ENCODE measurements at places on chromosomes 1 and 21.

- DNase-seq: no peak
Measured at GRCh38 chr1:220331318-220331717, 59.1 kb upstream of the RAB3GAP2 start.

DNA sequence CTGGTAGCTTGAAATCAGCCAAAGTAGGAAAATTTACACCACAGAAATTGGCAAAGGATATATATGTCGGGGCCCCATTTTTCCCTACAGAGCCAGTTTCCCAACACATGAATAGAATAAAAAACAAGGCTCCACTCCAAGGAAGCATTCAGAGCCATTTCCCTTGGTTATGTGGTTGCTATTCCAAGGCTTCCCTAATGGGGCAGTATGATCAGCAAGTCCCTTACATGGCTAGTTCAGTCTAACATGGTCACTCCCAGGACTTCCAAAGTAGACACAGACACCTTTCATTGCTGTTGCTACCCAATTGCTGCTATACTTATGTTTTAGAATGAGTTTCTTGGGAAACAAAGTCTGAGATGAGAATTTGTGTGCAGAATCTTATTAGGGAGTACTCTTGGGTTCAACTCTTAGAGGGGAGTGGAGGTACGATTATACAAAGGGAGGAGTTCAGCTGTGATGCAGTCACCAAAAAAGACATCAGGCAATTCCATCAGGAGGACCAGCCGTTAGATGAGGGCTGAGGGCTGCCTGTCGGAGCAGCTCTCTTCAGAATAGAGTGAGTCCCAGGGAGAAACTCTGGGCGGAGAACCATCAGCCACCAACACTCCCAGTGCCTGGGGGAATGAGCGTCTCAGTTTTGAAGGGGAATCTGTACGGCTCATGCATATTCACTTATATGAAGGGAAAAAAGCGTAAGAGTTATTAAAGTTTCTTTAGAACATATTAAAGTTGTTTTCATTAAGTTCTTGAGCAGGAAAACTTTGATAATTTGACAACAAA, 92.9 kb downstream of the C21orf91 start:
- no peak for DNase-seq

DNA sequence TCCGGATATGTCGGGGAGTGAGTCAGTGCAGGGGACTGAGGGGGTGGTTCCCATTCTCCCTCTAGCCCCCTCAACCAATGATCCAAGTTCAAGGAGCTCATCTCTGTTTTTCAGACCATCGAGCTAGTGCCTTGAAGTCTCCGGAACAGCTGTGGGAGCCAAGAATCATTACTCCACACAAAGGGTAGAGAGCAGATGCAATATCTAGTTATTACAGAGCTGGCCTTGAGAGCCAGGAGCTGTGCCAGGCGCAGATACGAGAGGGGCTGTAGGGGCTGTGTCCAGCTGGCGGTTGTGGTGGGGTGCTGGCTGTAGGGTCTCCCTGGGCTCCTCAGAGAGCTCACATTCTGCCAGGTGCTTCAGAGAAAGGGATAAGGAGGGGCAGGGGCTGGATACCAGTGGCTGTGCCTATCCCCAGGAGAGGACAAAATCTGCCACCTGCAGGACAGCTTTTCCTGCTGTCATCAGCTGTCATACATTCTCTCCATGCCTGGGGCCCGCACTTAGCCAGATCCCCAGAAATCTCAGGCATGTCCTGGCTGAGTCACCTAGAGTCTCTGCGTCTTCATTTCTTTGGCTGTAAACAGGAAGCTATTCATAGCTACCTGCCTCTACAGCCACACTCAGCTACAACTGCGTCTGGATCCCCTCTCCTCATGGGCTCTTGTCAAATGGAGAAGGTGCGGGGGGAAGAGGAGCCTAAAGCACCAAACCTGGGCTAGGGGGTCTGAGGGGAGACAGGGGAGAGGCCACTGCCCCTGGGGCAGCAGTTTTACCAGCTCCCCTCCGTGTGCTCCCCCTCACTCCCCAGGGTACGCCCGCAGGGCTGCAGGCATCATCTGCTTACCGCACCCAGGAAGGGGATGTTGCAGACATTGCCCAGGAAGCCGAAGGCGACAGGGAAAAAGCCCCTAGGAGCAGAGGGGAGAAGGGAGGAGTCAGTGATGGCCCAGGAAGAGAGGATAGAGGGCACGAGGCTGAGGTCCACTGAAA, 2.4 kb upstream of the KISS1 start:
- DNase-seq: no peak

- DNase-seq: no peak
Measured at GRCh38 chr21:44919111-44919912, 1.4 kb downstream of the ITGB2 start.

- DNase-seq: no peak
Measured at GRCh38 chr1:186736971-186737685, 56.9 kb upstream of the PTGS2 start.

DNA sequence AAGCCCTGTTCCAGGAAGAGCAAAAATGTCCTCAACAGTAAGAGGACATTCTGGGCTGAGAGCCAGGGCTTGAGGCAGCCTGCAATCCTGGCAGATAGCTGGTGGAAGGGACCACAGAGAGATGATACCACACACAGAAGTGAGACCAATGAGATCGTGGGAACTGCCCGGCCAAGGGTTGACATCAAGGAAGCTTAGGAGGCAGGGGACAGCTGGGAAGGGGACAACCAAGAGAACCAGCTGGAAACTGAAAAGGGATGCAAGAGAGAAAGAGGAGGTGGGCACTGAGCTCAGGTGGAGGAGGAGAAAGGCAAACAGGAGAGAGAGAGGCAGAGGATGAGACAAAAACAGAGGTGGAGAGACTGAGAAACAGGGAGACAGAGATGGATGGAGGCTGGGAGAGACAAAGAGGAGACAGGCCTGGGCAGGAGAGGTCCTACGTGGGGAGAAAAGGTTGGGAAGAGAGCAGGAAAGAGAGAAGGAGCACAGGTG, 9.2 kb downstream of the PDZK1IP1 start:
- no peak for DNase-seq

DNA sequence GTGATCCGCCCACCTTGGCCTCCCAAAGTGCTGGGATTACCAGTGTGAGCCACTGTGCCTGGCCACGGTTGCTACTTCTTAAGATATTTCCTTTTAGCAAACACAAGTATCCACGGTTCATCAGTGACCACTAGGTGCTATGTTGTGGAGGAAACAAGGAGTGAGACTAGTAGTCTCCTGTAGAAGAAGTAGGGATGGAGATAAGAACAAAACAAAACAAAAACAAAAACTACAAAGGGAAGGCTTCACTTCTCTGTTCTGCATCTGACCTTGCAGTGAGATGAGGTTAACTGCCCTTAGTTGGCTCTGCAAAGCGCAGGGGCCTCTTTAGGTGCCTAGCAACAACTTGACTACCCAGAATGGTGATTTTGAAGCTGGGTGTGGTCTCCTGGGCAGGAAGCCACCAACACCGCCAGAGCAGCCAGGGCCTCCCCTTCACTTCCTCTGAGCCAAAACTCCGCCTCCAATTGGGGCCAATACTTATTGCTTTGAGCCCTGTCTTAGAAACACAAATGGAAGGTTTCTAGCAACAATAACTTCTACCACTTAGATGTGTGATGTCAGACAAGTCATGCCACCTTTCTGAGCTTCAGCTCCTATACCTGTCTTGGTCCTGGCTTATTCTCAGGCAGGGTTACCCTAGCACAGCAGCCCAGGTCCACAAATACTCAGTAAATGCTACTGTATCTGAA, 12.8 kb upstream of the CDC42 start:
- DNase-seq: peak; percentile 78

DNA sequence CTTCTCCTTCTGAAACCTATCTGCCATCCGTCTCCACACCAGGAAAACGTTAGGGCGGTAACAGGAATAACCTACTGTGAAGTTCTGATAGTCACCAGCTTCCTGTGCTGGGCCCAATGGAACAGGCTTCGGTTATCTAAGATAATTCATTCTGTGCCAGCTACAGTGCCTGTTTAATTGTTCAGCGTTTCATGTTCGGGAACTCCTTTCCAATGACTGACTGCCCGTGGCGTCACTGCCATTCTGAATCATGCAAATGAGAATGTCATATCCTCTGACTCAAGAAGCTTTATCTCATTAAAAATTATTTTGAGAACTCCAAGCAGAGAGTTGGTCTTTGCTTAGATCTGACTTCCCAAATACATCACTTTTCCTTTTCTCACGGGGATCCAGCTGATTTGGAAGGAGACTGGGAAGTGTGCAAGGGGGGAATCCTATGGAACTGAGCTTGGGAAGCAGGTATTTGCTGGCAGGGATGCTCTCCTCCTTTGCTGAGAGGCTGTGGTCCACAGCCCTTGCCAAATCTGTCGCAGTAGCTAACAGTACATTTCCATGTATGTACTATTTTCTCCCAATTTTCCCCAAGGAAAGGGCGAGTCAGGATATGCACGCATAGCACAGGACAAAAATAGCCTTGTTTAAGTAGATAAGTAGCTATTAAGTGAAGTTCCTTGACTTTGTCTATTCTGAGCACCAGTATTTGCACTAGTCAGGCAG, 358.7 kb downstream of the LTN1 start:
- peak; percentile 68 for DNase-seq

DNA sequence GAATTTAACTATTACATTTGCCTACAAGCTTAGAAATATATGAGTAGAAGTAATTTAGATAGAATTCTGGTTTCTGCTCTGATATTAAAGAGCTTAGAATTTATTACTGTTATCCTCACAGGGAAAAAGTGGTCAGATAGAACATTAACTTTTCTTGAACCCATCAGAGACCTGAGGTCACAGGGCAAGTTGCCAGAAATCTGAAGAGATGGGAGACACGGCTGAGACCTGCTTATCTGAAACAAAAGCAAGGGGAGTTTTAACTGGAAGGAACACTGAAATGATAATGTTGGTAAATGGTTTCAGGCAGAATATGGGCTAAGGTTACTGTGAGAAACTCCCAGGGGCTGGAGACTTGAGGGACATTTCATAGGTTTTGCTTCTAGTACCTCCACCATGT, 28.0 kb upstream of the USP25 start:
- DNase-seq: no peak

- no peak for DNase-seq
Measured at GRCh38 chr1:36585569-36586548, 103.1 kb upstream of the CSF3R start.

DNA sequence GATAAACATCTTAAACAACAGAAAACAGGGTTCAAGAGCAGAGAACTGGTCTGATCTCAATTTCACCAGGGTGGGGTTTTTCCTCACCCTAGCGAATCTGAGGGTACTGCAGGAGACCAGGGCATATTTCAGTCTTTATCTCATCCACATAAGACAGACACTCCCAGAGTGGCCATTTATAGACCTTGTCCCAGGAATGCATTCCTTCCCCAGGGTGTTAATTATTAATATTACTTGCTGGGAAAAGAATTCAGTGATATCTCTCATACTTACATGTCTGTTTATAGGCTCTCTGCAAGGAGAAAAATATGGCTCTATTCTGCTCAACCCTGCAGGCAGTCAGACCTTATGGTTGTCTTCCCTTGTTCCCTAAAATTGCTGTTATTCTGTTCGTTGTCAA, 84.1 kb downstream of the LYPLAL1 start:
- no peak for DNase-seq

- no peak for DNase-seq
Measured at GRCh38 chr1:92277105-92277723, 21.6 kb downstream of the GLMN start.

GRCh38 chr1:41573194-41573593, 88.7 kb upstream of the EDN2 start:
- DNase-seq: no peak

DNA sequence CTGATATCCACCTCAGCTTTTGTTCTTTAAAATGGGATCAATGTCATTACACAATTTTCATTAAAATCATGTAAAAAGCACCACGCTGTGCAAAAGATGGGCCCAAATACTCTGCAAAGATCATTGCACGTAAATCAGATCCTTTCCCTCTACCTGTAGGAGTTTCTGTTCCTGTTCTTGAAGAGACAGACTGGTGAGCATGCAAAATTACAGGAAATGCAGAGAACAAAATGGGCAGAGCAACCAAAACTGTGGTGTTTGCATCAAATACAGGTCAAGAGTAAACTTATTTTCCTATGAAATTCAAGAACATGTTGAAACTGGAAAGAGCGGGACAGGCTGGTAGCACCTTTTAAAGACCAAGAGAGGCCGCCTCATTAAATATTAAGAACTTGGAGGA, 294.9 kb upstream of the ADGRL2 start:
- DNase-seq: no peak

- DNase-seq: no peak
Measured at GRCh38 chr1:198047913-198048312, 108.9 kb upstream of the NEK7 start.

DNA sequence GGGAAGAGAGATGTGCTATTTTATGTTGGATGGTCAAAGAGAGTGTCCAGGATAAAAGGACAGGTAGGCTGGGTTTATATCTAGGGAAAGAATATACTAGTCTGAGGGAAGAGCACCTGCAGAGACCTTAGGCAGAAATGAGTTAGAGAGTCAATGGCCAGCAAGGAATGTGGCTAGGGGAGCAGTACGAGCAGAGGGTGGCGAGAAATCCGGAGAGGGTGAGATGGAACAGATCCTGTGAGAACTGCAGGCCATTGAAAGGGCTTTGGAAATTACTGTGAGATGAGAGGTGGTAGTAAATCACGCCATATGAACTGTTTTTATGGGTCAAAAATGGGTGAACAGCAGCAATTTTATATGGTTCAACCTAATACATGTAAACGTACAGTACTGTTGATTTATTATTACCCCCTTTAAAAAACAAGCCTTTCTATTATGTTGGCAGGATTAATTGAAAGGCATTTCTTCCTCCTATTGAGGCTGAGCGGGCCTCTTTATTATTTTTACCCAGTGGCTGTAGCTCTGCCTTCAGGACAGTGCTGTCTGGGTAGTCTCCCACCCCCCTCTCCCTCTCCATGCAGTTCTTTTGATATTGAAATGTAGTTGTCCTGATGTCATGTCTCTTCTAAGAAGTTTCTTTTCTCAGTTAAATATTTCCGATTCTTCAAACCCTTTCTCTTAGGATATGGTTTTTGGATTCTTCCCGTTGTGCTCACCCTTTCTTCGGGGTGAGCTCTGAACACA, 75.2 kb upstream of the CD1D start:
- no peak for DNase-seq

GRCh38 chr1:184945678-184946412, 28.5 kb downstream of the NIBAN1 start:
- no peak for DNase-seq

DNA sequence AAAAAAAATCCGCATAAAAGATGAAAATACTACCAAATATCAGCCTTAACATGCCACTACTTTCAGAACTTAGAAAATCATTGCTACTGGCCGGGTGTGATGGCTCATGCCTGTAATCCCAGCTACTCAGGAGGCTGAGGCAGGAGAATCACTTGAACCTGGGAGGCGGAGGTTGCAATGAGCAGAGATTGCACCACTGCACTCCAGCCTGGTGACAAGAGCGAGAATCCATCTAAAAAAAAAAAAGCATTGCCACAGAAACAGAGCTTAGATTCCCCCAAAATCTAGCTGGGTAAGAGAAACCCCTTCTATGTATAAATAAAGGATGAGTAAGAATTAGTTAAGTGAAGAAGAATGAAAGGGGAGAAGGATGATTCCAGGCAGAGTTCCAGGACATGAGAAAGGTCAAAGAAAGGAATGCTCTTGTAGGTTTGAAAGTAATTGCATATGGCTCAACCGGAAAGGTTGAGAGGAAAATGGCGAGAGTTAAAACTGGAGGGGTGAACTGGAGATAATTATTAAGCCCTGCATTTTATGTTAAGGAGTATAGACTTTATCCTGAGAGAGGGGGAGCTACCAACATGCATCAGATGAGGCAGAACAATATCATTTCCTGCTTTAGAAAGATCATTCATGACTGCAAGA, 19.7 kb upstream of the NRDC start:
- no peak for DNase-seq

- no peak for DNase-seq
Measured at GRCh38 chr21:31130821-31131220, 92.5 kb upstream of the KRTAP19-8 start.

- DNase-seq: no peak
Measured at GRCh38 chr1:76374086-76374485, 299.5 kb downstream of the ST6GALNAC3 start.

- DNase-seq: no peak
Measured at GRCh38 chr1:30687886-30688285, 35.5 kb downstream of the MATN1 start.

Measured in heart right ventricle (tissue), 16 donors.